ENCODE measurements at places on chromosomes 3 and 15.
A peak's percentile ranks its signal among the peaks of the same experiment; 100 is the strongest.

DNA sequence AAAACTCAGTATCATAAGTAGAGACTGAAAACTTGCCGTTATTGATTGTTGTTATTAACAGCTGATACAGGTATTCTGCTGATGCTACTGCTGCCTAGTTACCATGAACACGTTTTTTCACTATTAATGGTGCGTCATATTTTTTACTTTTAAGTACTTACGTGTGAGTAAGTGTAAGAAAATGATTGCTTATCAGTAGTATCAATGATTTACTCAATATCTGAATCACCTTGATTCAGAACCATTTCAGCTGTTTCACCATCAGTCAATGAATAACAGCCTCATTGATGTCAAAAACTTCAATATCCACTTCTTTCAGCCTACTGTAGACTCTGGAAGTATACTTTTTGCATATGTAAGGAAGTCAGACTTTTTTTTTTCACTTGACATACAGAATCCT is 4.7 kb downstream of the CCR8 start:
- no peak for DNase-seq

GRCh38 chr3:30073622-30074021 is 532.8 kb upstream of the TGFBR2 start:
- DNase-seq: no peak

GRCh38 chr3:32303977-32304881 is 65.7 kb downstream of the CMTM8 start:
- DNase-seq: no peak

- no peak for DNase-seq
Measured at GRCh38 chr15:53525894-53526293, 233.6 kb downstream of the WDR72 start.

- no peak for DNase-seq
Measured at GRCh38 chr3:72157748-72158638, 373.0 kb upstream of the PROK2 start.

DNA sequence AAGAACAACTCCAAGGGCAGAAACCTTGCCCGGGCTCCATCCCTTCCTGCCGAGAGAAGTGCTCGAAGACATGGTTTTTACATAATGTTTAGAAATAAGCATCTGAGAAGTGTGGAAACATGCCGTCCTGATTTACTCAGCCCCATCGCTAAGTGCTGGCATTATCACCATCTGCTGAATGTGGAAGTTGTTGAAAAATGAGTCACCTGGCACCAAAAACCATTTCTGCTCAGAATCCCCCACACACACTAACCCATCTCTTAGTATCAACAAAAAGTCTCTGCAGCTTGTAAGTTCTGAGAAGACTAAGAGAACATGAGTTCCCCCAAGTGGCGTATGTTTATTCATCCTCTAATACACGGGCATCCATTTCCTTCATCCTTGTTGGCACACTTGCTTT is 51.0 kb upstream of the ARL8B start:
- peak; percentile 43 for DNase-seq

DNA sequence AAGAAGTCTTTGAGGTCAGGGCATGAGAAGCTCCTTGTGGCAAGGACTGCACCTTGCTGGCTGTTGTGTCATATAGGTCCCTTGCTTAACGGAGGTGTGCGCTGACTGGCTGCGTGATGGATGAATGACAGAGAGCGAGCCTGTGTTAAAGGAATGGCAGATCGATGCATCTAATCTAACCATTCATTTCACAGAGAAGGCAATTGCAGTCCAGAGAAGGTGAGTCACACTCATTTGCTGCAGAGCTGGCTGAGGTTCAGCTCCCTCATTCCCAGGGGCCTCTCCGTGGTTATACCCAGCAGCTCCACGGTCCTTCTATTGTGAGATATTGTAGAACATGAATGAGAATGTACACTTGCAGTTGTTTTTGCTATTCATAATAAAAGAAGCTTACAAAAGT is 289.3 kb downstream of the EPHB1 start:
- DNase-seq: no peak

DNA sequence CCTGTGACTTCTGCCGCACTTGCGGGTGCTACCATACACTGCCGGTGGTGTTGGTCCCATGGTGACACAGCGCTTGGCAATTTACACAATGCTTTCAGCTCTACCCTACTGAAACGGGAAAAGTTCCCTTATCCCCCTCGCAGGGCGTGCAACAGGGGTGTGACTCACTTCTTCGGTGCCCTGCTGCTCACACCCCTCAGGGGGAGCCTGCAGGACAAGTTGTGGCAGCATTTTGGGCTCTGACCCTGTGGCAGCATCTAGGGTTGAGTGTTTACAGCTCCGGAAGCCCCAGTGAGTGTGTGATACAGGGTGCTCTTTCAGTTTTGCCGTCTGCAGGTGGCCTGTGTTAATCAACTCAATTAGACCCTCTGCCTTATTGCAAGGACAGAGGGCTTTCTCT is 324.7 kb upstream of the RGMA start:
- no peak for DNase-seq

- no peak for DNase-seq
Measured at GRCh38 chr15:39819533-39819932, 36.9 kb upstream of the FSIP1 start.

- DNase-seq: no peak
Measured at GRCh38 chr15:65056868-65057548, 10.8 kb downstream of the RASL12 start.

DNA sequence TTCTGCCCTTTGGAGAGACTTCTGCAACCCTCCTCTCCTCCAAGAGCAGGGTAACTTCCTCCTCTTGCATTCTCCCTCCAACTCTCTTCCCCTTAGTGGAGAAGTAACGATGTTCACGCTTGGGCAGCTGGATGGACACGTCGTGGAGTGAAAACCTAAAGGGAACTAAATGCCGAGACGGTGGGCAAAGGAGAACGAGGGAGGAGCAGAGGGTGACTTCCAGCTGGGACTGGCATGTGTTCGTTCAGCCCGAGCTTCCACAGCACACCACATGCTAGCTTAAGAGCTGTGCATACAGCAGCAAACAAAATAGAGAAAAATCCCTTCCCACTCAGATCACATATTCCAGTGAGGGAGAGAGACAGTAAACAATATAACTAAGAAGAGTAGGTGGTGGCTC is 179.8 kb downstream of the SLCO3A1 start:
- peak; percentile 29 for DNase-seq

DNA sequence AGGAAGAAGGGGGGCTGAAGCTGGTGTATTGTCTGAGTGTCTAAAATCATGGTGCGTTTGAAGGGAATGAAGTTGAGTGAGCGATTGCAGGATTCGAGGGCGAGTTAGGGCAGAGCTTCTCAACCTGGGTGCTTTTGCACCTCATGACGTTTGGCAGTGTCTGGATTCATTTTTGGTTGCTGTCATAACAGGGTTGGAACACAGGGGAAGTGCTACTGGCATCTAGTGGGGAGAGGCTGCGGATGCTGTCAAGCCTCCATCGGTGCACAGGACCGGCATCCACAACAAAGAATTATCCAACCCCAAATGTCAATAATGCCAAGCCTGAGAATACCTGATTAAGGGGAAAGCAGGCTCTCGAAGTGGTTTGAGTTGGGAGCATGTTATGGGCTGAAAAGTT is 120.0 kb downstream of the SLCO3A1 start:
- DNase-seq: no peak

- DNase-seq: no peak
Measured at GRCh38 chr3:175179055-175179454, 319.9 kb downstream of the NAALADL2 start.

- no peak for DNase-seq
Measured at GRCh38 chr3:99470841-99471240, 167.6 kb upstream of the COL8A1 start.

- no peak for DNase-seq
Measured at GRCh38 chr15:67843571-67844387, 3.9 kb upstream of the RNU6-1 start.

DNA sequence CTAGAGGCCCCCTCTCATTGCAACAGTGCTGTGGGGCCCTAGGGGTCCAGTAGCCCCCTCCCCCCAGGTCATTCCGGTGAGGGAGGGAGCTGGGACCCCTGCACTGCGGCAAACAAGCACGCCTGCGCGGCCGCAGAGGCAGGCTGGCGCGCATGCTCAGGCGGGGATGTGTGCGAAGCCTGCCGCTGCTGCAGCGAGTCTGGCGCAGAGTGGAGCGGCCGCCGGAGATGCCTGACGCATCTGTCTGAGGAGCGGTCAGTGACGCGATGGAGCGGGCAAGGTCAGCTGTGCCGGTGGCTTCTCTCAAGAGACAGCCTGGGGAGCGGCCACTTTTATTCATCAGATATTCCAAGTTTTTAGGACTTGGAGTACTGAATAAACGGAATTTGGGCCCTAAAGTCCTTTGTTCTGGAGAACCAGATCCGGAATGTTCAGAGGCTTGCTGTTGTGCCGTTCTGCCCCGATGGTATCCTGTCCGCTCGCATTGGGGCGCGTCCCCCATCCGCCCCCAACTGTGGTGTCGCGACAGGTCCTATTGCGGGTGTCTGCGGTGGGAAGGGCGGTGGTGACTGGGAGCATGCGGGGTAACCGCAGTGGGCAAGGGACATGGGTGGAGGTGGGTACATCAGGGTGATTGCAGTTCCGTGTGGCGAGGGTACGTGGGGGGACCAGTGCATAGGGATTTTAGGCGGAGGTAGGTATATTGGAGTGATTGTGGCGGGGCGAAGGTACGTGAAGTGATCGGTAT is at the start of the genes SNRPN and SNURF:
Gene SNRPN (plus strand): TSS at position 205 of the 748 bp plus-strand sequence. CDS start 19,467 bp downstream, outside the sequence.
Gene SNURF (plus strand): TSS at position 205 of the 748 bp plus-strand sequence. CDS start 62 bp downstream, at position 267.
- DNase-seq: peak; percentile 41

DNA sequence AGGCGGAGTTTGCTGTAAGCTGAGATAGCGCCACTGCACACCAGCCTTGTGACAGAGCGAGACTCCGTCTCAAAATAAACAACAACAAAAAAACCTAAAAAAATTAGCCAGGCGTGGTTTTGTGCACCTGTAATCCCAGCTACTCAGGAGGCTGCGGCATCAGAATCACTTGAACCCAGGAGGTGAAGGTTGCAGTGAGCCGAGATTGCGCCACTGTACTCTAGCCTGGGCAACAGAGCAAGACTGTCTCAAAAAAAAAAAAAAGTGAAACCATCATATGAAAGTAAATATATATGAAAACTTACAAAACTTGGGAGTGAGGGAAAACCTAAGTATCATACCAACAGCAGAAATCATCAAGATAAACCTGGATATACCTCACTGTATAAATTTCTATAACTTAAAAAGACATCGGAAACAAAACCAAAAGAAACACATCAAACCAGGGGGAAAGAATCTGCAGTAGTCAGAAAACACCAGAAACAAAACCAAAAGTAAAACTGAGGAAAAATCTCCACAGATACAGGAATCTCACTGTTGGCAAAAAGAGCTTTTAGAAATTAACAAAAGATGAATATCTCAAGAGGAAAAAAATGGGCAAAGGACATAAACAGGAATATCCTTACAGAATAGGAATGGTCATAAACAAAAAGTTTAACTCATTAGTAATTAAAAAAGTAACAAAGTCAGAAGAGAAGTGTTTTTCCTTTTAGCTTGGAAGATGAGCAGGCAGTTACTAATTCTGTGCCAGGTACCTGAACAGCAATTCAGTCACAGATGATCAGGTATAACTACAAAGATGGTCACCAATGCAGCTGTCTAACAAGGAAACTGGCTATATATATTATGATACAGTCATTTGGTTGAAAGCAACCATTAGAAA is 41.3 kb downstream of the ETV5 start:
- DNase-seq: no peak

- no peak for DNase-seq
Measured at GRCh38 chr3:95277613-95278012, 1214.8 kb downstream of the NSUN3 start.

GRCh38 chr3:149448331-149448831 is 26.1 kb upstream of the TM4SF4 start:
- DNase-seq: peak; percentile 70

GRCh38 chr3:96843505-96844203 is 29.3 kb downstream of the EPHA6 start:
- no peak for DNase-seq

DNA sequence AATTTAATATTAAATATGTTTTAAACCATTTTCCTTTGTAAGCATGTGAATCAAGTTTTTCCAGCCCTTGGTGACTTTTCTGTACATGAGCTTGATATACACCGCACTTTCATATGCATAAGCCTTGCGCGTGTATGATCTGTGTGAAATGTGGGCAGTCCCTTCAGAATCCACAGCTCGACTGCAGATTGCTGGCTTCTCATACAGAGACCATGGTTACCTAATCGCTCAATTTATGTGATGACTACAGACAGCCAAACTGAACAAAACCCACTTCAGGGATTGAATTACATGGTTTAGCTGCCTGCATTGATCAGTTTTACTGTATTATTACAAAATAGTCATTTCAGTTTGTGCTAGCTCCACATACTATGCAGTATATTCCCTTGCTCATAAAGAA is 212.3 kb upstream of the NECTIN3 start:
- no peak for DNase-seq

DNA sequence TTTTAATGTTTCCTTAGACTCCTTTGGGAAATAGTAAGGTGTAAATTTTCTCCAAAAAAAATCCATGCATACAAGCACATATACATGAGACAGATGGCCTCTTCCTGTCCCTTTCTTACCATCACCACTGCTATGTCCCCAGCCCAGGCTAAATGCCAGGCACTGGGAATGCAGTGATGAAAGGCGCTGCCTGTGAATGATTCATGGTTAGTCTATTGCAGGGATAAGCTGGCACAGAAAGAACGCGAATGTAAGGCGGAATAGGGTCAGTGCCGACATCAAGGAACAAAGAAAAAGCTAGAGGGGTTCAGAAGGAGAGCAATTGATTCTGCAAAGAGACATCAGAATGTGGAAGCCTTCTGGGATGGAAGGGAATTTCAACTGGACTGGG is 36.2 kb upstream of the CFAP161 start:
- no peak for DNase-seq

DNA sequence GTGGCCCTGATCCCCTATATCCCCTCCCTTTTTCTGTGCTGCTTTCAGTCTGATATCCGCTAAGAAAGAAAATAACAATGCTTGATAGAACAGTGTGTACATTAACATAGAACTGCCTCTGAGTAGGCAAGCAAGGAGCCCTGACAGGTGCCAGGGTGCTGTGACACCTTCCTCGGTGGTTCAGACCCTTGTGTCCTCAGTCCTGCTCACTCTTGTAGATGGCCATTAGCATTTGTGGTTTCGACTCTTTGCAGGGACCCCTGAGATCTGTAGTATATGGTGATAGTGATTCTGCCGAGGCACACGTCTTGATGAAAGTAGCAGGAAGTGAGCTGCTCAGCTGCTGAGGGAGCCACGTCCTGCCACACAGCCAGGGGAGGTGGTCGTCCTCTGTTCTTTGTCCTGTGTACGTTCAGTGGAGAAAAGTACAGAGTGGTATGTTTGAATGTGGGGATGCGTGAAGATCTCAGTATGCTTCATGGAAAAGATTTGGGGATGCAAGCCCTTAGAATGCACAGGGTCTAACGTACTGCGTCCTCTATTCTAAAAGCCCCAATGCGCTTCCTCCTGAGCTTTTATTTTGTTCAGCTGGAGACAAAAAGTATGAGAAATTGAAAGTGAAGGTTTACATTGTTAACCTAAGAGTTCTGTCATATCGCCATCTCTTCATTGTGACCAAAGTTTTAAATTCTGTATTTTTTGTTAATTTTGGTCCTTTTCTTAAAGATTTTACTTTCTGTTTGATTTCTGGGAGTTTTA is 35.4 kb downstream of the PXYLP1 start:
- no peak for DNase-seq

DNA sequence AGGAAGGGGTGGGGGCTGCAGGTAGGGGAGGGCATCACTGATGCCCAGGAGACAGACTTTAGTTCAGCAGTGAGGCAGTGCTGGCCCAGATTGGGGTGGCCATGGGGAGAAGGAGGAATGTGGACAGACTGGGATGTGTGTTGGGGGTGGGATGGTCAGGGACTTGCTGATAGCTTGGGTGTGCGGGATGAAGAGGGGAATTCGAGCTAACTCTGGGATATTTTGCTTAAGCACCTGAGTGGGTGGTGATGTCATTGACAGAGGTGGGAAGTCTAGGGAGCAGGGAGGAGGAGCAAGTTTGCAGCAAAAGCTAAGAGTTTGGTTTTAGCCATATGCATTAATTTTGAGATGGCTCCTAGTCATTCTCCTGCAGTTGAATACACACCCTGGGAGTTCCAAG is 207.5 kb downstream of the RPLP1 start:
- DNase-seq: no peak

Measured in inflammatory macrophage treated with lipopolysaccharide for 1 hour (primary cell).